ENCODE measurements at places on chromosomes 6 and 20.

DNA sequence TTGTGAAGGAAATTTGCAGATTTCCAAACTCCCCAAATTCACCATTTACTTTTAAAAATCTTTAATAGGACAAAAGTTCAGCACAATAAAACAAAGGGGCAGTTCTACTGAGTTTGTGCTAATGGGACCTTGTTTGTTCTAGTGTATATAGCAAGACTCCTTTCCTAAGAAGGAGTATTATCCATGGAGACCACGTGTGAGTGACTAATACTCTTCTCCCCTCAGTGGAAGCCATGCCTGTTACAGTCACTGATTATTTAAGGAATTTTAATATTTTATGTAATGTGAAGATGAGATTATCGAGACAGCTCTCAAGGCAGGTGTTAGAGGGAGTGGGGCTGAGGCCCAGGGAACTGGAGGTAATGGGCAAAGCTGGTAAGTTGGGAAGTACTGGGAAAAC is 16.4 kb upstream of the QKI start:
- no peak for DNase-seq

- DNase-seq, result no peak
Measured at GRCh38 chr6:151236668-151237401, 2.9 kb upstream of the AKAP12 start.

- DNase-seq, result no peak
Measured at GRCh38 chr20:3922223-3922982, 33.2 kb downstream of the PANK2 start.

- no peak for DNase-seq
Measured at GRCh38 chr6:18055098-18055497, 67.4 kb downstream of the NHLRC1 start.

- no peak for DNase-seq
Measured at GRCh38 chr6:108068618-108069017, 5.9 kb downstream of the OSTM1 start.

GRCh38 chr6:45054610-45055009 is 273.5 kb upstream of the RUNX2 start:
- no peak for DNase-seq

DNA sequence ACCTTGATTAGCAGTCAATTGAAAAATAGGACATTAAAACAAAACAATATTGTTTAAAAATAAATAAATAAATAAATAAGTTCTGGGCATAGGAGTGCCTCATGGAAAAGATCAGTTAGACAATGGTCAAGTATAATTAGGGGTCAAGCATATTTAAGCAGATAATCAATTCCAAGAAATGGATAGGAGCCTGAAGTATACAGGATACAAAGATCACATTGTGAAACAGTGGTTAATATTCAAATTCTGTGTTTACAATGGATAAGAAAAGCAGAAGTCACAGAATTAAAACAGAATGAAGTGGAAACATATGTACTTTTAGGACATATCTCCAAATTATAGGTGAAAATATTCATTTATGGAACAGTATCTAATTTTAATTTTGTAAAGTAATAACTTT is 1028.6 kb upstream of the CITED2 start:
- no peak for DNase-seq

GRCh38 chr6:33758815-33759216 is 12.1 kb upstream of the IP6K3 start:
- no peak for DNase-seq

DNA sequence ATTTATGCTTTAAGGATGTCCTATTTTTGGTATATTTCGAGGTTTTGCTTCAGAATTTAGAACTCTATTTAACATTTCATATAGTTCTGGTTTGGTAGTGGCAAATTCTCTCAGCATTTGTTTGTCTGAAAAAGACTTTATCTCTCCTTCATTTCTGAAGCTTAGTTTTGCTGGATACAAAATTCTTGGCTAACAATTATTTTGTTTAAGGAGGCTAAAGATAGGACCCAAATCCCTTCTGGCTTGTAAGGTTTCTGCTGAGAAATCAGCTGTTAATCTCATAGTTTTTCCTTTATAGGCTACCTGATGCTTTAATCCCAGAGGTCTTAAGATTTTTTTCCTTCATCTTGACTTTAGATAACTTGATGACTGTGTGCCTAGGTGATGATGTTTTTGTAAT is 162.7 kb upstream of the B3GAT2 start:
- DNase-seq, result no peak

GRCh38 chr6:43870660-43871061 is 100.7 kb downstream of the VEGFA start:
- no peak for DNase-seq

DNA sequence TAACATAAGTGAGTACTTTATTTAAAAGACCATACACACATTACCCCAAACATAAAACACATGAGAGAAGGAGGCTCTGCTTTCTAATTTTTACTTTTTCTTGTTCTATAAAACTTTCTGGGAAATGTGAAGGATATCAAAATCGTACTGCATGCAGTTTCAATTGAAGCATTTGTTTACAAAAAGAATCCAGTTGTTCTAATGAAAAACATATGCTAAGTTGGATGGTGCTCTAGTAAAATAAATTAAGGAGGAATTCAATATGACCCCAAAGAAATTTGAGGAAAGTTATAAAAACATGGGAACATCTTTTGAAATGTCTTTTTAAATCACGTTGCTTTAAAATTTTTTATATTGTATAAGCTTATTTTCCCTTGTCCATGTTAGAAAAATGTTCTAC is 37.6 kb downstream of the OR2B6 start:
- DNase-seq, result no peak

DNA sequence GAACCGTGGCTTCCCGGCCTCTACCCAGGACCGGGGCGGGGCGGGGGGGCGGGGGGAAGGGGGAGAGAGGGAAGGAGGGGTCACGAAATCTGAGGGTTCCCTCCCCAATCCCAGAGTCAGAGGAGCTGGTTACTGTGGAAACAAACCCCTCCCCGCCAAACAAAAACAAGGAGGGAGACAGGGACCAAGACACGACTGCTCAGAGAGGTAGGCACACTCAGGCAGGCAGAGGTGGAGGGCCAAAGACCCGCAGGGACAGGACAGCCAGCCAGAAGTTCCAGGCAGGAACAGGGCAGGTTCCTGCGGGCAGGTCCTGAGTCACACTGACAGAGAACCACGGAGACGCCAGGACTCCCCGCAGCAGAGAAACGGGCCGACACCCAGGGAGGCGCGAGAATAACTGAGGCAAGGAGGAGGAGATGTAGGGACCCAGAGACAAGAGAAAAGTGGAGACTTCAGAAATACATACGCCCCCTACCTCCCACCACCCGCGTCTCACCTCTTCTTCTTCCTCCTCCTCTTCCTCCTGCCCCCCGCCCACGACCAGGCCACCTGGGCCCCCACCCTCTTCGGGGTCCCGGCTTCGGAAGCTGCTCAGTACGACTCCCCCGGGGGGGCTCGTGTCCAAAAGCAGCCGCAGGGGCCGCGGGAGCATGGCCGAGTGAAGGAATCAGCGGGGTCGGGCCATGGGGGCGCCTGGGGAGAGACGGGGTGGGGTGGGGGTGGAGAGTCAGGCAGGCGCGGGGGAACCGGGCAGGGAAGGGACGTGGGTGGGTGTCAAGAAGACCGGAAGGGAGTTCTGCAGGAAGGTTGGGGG is 578 bp downstream of the RGL2 start:
- peak; percentile 42 for DNase-seq

DNA sequence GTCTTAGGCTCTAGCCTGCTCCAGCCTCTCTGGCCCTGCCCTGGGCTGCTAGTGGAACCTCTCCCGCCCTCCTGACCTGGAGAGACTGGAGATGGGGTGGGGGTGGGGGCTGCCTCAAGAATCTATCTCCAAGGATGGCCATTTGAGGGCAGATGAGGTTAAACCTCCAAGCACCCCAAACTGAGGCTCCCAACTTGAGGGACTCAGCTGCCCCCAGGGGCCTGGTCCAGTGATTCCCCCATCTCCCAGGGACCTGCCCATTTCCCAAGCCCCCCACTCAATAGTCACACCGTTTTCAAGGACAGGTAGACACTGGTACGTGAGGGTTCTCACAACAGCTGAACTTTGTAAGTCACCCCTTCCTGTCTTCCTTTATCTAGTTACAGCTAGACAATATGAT is 7.1 kb upstream of the BPIFB1 start:
- DNase-seq, result no peak

DNA sequence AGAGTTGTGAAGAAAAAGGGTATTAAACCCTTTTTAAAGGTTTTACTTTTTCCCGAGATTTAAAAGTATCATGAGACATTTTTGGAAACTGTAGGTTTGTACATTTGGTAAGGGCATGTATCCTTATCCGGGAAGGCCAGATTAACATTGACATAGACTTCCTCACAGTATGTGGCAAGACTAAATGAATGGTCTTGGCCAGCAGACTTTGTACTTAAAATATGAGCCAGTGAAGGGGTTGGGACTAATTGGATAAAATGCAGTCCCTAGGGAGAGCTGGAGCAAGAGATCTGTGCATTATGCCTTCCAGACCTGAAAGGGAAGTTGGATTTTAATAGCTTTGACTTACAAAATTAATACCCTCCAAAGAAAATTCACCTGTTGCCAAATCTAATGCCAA is 60.4 kb upstream of the CCN2 start:
- no peak for DNase-seq

- no peak for DNase-seq
Measured at GRCh38 chr6:61949161-61949560, 336.9 kb downstream of the KHDRBS2 start.

- DNase-seq, result peak; percentile 20
Measured at GRCh38 chr6:12163149-12163548, 127.0 kb upstream of the EDN1 start.

- no peak for DNase-seq
Measured at GRCh38 chr6:159693894-159694545, 979 bp upstream of the SOD2 start.

GRCh38 chr20:38979434-38979833 is 17.3 kb downstream of the DHX35 start:
- no peak for DNase-seq

GRCh38 chr20:61041481-61041880 is 210.6 kb upstream of the CDH4 start:
- no peak for DNase-seq

DNA sequence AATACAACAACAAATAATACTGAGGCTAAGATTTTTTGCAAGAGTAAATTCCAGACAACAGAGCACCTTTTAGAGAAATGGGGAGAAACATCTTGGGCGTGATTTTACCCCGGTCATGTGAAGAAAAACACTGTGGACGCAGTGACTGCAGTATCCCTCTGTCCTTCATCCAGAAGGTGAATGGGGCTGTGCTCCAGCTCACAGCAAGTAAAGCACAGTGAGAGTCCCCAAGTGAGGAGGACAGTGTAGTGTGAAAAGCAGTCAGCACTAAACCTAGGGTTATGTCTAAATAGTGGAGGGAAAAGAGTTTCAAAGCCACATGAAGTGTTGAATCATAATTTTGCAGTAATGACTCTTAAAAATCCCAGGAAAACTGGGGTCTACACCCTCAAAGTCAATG is 338.4 kb downstream of the PACRG start:
- no peak for DNase-seq

DNA sequence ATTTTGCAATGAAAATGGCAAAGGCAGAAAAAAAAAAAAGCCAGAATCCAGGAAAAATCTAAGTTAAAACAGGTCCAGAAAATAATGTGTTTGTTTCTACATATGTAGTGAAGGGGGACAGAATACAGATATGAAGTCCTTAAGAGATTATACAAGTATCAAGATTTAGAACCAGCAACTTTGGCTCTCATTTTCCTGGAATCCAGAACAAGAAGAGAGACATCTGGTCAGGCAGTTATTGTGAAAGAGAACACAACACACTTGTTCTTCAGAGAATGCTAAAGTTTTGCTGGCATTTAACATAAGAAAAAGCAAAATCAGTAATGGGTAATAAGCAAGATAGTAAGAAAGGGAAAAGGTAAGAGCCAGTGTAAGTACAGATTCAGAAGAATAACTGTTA is 21.1 kb downstream of the BAG2 start:
- DNase-seq, result no peak

DNA sequence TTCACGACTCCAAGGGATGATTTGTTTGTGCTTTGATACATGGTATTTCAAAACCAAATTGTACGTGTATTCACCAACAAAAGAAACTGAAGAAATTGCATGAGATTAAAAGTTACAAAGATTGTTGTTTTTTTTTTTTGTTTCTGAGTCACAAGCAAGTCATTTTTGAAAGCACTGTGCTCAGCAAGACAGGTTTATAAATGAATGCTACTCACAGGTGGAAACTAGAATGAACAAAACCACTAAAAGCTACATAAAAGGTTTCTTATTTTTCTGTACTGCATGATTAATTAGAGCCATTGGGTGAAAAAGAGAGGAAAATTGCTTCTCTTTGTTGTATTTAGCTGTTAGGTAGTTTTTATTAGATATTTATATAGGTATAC is 90.2 kb upstream of the RIPOR2 start:
- no peak for DNase-seq

GRCh38 chr6:96900873-96901272 is 3.2 kb upstream of the NDUFAF4 start:
- DNase-seq, result no peak

DNA sequence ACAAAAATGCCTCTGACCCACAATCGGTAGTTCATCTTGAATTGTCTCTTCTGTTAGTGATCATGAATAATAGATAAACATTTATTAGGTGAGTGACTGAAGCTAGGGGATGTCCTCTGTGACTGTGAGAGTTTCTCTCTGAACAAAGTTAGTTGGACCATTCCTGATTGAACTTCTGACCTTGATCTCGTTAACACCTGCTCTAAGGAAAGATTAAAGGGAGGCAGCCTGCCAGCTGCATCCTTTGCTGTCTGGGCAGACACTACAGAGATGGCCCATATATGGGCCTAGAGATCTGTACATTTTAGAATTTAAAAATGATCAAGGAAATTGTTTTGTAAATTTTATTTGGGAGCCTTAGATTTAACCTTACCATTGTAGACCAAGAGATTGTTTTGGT is 27.3 kb downstream of the MAPK14 start:
- DNase-seq, result no peak

- no peak for DNase-seq
Measured at GRCh38 chr20:46828471-46828870, 66.2 kb upstream of the EYA2 start.

DNA sequence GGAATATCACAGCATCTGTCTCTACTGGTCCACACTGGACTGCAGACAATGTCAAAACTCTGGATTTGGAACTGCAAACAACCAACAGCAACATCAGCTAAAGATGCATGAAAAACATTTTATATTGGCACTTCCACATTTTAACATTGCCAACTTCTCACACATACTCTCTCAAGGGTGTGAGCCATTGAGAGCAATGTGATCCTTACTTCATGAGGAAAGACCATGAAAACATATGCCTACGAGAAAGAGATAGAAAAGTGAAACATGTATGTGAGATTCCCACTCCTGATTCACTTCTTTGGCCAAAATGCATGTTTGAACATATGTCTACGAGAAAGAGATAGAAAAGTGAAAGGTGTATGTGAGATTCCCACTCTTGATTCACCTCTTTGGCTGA is 99.4 kb downstream of the COL12A1 start:
- DNase-seq, result no peak

- peak; percentile 54 for DNase-seq
Measured at GRCh38 chr6:142947714-142948480, 2.9 kb upstream of the HIVEP2 start.

- no peak for DNase-seq
Measured at GRCh38 chr20:23397961-23398360, 23.3 kb downstream of the NAPB start.

GRCh38 chr6:110996691-110997090 is 14.9 kb downstream of the RPF2 start:
- DNase-seq, result no peak

Data from NK-92 treated with Interleukin-12 subunit alpha and Interleukin-12 subunit beta, amount 100 ng/mL, for 24 hours (cell line).